ENCODE measurements at places on chromosomes 1 and 21.

GRCh38 chr1:167685844-167686243 lies 35.9 kb upstream of the MPZL1 start:
- no peak for DNase-seq

DNA sequence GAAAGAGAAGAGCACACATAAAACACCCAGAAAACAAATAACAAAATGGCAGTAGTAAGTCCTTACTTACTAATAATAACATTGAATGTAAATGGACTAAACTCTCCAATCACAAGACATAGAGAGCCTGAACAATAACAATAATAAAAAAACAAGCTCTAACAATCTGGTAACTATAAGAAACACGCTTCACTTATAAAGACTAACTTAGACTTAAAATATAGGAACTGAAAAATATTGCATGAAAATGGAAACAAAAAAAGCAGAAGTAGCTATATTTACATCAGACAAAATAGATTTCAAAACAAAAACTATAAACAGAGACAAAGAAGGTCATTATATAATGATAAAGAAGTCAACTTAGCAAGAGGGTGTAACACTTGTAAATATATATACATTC lies 83.1 kb upstream of the LYPLAL1 start:
- no peak for DNase-seq

DNA sequence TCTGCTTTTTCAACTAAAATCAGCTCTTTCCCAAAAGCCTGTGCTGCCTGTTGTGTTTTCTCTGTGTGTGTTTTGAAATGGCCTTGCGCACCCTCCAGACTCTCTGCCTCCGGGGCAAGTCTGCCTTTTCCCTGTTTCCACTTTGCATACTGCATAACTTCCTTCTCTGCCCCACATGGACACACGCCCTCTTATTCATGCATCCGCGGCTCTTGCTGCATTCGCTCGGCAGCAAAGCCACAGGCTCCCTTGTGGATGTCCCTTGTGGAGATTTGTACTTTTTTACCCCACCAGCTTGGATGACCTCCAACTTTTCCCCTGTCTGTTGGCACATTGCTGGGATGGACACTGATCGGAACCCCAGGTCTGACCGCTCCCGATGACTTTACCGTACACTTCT lies 147.6 kb downstream of the ADSS2 start:
- no peak for DNase-seq

- no peak for DNase-seq
These were observed 361.1 kb downstream of the HHAT start for GRCh38 chr1:210689826-210690225.

DNA sequence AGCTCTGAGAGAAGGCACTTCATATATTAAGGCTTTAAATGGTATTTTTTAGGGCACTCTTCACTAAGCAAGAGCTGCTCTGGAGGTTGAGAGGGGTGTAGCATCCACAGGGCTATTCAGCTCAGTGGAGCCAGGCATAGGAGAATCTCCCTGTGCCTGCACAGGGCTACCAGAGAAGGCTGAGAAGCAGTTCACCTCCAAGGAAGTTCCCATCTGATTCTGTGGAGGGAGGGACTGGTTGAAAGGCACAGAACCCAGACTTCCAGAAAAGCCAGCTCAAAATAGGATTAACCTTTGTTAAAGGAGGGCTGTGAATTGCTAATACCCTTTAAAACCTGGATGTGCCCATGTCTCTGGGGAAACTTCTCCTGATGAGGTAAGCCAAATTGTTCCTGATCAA lies 304.5 kb downstream of the TTLL7 start:
- no peak for DNase-seq

GRCh38 chr1:18957136-18957521 lies 653 bp upstream of the IFFO2 start:
- DNase-seq: no peak

GRCh38 chr1:31927661-31927980 lies 10.5 kb downstream of the PTP4A2 start:
- no peak for DNase-seq

GRCh38 chr1:66048011-66048410 lies 255.3 kb downstream of the PDE4B start:
- no peak for DNase-seq

- no peak for DNase-seq
These were observed 5.8 kb downstream of the PDZK1 start for GRCh38 chr1:145701306-145701862.

- no peak for DNase-seq
These were observed 71.2 kb downstream of the SNRPE start for GRCh38 chr1:203932556-203932955.

- no peak for DNase-seq
These were observed 432.9 kb downstream of the PLPP3 start for GRCh38 chr1:56146449-56146848.

DNA sequence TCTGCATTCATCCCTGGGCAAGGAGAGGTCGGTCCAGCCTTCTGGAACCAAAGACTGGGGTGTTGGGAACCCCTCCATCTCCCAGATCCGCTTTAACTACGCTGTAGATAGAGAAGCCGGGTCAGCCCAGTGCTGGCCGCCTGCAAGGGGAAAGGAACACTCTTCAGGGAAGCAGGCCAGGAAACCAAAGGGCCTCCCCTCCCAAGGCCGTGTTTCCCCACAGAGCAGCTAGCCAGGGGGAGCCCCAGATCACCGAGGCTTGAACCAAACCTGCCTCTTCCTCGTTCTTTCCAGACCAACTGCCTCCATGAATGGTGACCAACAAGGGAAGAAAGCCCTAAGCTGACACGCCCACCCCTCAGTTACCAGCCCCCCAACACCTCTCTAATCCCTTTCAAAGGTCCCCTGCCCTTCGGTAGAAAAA lies 1.2 kb upstream of the CHD5 start:
- no peak for DNase-seq

- DNase-seq: no peak
These were observed 173.8 kb downstream of the ETS2 start for GRCh38 chr21:38979271-38980121.

GRCh38 chr1:203328714-203329122 lies 22.2 kb downstream of the FMOD start:
- DNase-seq: no peak

DNA sequence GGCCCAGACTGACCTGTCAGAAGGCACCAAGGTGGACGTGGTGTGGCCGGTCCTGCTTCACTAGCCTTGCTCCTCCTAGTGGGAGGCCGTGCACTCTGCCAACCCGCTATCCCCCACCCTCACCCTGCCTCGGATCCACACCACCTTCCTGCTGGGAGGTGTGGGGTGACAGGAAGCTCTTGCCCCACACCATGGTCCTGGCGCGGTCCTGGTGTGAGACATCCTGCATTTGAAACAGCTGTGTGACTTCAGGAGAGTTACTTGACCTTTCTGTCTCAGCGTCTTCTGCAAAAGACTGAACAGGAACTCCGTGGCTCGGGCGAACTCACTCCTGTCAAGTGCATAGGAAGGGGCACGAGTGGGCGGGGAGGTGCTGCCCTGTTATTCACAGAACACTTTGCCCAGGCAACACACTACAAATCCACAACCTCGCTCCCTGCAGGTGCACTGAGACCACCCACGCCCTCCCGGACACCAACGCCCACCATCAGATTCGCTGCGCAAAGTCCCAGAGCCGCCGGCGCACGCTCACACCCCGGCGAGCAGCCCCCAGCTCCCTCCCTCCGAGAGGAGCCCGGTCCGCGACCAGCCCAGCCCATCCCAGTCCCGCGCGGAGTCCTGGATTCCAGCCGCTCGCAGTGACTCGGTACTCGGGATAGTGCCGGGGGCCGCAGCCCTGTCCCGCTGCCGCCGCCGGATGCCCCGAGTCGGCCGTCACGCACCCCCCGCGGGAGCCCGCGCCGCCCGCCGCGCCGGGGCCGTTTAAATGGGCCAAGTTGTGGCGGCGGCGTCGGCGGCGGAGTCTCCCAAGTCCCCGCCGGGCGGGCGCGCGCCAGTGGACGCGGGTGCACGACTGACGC lies at the start of gene SAMD11:
TSS of gene SAMD11 (plus strand) at position 793 of the 860 bp plus-strand sequence. CDS start 509 bp downstream, outside the sequence.
- DNase-seq: peak; percentile 61

- no peak for DNase-seq
These were observed 15.9 kb downstream of the PDIK1L start for GRCh38 chr1:26127235-26128163.

DNA sequence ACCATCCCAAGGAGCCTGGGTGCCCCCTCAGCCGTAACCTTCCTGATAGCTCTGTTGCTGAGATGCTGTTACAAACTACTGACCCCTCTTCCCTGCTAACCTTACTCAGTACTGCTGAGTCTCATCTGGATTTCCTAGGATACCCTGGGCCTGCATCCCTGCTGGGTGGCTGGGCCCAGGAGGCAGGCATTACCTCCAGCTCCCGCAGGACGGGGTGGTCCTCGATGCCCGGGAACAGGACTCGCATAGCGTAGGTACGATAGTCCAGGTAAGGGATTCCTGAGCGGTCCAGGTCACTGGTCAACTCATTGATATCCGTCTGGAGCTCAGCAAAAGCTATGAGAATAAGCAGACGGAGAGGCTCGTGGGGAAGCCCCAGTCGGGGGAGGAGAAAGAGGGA lies 131.9 kb upstream of the CD34 start:
- no peak for DNase-seq

GRCh38 chr21:39022863-39023693 lies 160.2 kb downstream of the PSMG1 start:
- DNase-seq: no peak

- peak; percentile 79 for DNase-seq
These were observed 38.5 kb upstream of the TDRD10 start for GRCh38 chr1:154463512-154463990.

DNA sequence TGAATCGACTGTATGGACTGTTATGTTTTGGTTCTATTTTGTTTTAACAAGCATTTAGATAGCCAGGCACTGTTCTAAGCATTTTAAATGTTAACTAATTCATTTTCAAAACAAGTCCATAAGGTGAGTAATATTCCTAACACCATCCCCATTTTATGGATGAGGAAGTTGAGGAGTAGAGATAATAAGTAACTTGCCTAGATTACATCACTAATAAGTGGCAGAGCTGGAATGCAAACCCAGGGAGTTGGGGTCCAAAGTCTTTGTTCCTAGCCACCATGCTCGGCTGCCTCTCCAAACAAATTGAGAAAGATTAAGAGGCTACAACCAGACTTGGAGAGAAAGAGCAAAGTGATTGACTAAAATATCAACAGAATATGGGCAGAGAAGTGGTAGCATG lies 12.6 kb upstream of the LEPR start:
- DNase-seq: no peak

DNA sequence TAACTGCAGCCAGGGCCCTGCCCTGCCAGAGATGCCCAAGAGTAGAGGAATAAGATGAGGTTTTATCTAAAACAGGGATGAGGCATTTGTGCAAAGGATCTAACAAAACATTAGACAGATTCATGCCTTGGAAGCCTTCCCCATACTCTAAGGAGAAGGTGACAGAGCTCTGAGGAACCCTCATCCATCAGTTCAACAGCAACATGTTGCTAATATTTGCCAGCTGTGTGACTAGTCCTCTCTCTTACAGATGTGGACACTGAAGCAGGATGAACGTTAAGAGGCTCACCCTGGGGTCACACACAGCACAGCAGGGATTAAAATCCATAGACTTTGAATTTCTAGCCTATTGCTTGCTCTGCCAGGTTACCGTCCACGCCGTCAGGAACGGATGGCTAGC lies 99.0 kb downstream of the ZBTB18 start:
- no peak for DNase-seq

- no peak for DNase-seq
These were observed 103.3 kb downstream of the GDAP2 start for GRCh38 chr1:117826119-117826518.

DNA sequence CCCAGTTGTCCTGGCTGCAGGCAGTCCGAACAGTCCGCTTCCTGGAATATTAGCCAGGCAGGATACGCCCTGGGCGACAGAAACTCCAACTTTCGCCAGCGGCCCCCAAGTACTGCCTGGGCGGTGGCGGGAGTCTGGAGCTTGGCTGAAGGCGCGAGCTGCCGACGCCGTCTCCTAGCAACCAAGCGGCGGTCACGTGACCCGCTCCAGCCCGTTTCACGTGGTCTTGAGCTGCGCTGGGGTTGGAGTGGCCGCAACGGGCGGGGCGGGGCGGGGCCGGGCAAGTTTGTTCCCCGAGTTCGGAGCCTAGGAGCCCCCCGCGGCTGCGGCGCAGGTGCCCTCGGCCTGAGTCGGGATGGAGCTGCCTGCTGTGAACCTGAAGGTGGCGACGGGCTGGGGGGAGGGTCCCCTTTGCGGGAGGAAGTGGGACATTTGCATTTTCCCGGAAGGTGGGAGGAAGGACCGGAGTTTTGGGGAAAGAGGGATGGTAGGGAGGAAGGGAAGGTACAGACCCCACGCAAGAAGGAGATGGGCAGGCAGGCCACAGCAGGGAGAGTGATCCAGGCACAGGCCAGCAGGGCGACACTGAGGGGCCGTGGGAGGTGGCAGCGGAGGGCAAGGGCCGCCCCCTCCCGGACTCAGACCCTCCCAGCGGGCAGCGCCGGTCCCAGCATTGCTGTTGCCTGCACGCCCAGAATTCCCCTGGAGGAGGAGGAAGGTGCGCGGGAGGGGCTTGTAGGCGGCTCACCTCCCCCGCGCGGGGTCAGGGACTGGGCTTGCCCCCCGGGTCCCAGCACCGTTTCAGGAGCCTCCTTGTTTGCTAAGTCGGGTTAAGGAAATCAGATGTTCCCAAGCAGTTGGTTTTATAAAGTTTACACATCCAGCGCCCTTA lies at the start of gene AGTRAP:
TSS of gene AGTRAP (plus strand) at position 283 of the 892 bp plus-strand sequence. CDS start at position 356, 73 bp downstream.
- peak; percentile 76 for DNase-seq

DNA sequence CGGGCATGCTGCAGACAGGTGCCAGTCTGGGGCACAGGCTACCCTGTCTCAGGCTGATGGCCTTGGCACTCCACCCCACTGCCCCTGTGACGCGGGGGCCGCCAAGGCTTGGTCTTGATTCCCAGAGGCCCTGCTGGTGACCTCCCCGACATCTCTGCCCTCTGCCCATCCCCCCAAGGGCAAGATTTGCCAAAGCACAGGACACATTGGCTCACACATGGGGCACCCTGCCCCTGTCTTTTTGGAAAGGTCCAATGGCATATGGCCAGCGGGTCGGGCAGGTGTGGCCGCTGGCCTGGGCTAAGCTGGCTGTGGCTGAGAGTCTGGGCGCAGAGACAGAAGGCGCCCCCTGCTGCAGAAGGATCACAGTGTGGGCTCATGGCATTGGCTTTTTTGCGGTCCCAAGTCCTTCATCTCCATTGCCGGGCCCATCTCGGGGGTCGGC lies 4.6 kb downstream of the MIB2 start:
- no peak for DNase-seq

- DNase-seq: no peak
These were observed 226.2 kb downstream of the AJAP1 start for GRCh38 chr1:4880626-4881025.

- DNase-seq: no peak
These were observed 816 bp downstream of the EDEM3 start for GRCh38 chr1:184753608-184754475.

- DNase-seq: no peak
These were observed 78.4 kb downstream of the PEX14 start for GRCh38 chr1:10553118-10553517.

GRCh38 chr1:205147191-205147835 lies 25.5 kb upstream of the RBBP5 start:
- DNase-seq: no peak

DNA sequence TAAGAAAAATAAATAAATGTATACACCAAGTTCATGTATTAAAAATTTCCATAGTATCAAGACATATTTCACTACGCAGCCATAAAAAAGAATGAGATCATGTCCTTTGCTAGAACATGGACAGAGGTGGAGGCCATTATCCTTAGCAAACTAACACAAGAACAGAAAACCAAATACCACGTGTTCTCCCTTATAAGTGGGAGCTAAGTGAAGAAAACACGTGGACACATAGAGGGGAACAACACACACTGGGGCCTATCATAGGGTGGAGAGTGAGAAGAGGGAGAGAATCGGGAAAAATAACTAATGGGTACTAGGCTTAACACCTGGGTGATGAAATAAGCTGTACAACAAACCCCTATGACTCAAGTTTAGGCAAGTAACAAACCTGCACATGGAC lies 552.4 kb upstream of the PBX1 start:
- no peak for DNase-seq

All from central memory CD4-positive, alpha-beta T cell (primary cell).